ENCODE measurements at places on chromosomes 5 and 9.

GRCh38 chr5:163917747-163918146 is 412.3 kb downstream of the MAT2B start:
- peak; percentile 83 for DNase-seq

DNA sequence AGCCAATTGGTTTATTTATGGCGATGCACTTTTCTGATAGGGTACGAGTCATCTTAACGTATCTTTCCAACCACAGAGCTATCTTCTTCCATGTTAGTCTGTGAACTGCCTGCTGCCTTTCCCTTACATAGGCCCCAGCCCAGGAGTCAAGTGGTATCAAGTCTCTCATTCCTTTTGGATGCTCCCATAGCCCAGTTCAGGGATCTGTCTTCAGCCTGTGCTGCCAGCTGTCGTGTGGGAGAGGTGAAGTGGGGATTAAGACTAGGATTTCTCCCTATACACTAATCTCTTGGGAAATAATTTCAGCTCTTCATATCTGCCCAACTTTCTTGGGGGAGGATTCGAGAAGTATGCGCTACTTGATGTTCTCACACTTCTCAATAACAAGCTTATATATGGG is 475.7 kb downstream of the EBF1 start:
- no peak for DNase-seq

DNA sequence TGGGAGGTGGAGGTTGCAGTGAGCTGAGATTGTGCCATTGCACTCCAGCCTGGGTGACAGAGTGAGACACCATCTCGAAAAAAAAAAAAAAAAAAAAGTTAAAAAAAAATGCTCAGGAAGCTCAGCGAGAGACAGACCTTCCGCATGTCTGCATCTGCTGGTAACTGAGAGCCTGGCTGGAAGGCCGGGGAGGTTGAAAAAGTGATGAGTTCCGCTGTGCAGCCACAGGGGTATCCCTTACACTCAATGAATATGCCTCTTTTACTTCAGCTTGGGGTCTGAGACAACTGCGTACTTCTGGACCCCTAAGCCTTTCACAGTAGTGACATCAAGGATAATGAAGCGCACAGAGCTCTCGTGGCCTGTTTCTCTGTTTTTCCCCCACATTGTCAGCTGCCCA is 179.9 kb upstream of the KLF4 start:
- DNase-seq = no peak

GRCh38 chr9:31612336-31613030 is 772.0 kb upstream of the ACO1 start:
- DNase-seq = peak; percentile 70

DNA sequence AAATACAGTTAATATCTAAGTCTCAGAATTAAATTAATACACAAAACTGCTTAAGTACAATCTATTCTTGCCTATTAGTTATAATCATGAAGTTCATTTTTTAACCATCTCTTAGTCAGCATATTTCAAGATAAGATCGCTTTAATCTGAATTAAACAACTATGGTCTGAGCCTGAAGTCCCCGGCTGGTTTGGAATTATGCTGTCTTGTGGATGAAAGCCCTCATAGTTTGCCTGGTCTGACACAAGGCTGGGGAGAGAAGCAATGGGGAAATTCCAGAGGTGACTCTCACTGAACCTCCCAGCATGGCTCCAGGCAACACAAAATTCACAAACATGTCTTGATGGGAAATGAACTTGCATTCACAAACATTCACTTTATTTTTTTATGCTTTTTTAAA is 28.0 kb upstream of the GRAMD2B start:
- peak; percentile 74 for DNase-seq

DNA sequence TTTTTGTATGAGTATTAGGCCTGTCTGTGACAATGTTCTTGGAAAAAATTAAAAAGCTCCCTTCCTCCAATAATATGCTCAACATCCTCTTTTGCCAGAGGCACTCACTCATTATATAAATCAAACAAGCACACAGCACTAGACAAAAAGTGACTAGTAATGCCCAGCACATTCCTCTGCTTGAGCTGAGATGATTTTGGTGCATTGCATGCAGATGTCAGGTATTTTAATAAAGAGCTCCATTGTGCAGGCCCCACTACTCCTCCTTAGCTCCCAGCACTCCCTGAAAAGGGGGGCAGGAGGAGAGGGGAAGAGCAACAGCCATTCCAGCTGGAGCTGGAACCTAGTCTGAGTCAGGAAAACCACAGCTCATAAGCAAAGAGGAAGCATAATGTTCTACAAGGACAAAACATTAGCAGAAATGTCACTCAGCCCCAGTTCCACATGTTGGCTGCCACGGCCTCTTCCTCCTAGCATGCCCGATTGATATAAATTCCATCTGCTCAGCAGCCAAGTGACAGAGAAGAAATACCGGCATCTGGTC is 348.5 kb downstream of the BNC2 start:
- DNase-seq = no peak

DNA sequence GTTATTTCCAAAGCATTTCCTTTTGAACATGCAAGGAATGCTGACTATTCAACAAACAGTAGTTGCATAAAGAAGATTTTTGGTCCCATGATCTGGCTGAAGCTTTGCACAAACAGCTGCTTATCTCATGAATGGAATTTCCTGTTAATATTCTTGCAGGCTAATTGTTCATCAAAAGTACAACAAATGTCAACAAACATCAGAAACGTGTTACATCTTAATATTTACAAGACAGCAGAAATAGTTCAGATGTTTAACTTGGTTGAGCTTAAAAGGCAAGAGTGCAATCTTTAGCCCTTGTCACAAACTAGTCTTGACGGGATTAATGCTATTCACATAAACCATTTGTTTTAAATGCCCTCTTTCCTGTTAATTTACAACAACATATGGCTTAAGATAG is 47.9 kb upstream of the BASP1 start:
- peak; percentile 47 for DNase-seq

- peak; percentile 40 for DNase-seq
Measured at GRCh38 chr5:158056130-158056825, 197.3 kb upstream of the CLINT1 start.

DNA sequence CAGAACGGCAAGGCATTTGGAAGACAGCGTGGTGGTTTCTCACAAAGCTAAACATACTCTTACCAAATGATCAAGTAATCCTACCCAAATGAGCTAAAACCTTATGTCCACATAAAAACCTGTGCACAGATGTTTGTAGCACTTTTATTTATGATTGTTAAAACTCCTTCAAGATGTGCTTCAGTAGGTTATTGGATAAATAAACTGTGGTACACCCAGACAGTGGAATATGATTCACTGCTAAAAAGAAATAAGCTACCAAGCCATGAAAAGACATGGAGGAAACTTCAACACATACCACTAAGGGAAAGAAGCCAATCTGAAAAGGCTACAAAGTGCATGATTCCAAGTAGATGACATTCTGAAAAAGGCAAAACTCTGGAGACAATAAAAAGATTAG is 94.2 kb downstream of the FOXD1 start:
- DNase-seq = no peak

DNA sequence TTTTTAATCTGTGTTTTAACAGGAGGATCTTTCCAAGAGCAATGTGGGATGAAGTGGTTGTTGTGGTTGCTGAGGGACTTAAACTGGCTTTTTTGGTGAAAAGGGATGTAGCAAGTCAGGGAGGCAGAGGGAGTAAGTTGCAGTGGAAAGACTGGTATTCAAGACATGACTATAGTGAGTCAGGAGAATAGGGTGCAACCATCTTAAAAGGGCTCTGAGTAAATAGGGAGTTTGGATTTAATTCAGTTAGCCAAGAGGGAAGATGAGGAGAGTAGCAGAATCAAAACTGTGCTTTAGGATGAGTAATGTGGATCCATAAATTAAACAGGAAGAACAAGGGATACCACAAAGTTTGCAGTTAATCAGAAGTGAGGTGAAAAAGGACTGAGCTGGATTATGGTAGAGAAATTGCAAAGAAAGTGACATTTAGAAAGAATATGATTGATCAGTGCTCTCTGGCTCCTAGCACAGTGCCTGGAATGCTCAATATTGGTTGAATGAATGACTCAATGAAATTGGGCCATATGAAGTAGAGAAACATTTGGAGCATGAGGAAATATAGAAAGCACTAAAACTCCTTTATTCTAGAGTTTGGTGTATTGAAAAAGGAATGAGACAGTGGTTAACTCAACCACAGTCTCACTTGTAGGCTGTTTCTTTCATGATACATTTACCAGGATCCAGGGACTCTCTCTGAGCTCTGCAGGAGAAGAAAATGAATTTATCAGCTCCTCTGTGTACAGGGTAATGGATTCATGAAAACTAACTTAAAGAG is 5.1 kb downstream of the POLR3G start:
- DNase-seq = peak; percentile 27

DNA sequence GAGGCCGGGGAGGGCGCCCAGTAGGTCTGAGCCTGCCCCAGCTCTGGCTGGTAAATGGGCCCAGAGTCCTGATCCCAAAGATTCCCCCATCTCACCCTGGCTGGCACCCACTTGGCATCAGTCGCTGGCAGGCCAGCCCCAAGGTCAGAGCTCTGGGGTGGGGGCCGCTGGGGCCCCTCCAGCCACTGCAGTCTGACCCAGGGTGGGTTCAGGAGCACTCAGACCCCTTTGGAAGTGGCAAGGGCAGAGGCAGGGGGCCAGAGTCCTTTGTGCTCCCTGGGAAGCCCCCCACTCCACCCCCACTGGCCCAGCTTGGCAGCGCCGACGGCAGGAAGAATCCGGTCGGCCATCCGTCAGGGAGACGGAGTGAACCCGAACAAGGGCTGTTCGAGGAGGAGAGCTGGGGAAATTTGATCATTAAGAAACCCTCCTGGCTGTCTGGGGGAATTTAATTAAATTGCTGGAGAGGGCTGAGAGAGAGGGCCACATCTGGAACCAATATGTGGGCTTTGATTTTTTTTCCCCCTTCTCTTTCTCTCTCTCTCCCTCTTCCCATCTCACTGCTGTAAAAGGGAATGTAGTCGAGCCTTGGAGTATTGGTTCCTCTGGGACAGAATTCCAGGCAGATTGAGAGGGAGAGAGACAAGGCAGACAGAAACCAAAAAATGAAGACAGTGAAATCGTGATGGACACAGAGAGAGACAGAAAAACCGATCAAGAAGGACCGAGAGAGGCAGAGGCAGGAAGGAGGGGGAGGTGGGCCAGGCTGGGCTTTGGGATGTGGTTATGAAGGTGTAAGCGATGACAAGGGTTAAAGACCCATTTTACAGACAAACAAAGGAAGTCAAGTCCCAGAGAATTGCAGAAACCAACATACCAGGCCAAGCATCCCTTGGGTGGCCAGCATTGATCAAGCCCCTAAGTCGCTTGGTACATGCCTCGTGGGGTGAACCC is 8.1 kb upstream of the ASB6 start:
- DNase-seq = no peak

GRCh38 chr9:136605988-136606660 is 56.6 kb upstream of the EGFL7 start:
- no peak for DNase-seq

DNA sequence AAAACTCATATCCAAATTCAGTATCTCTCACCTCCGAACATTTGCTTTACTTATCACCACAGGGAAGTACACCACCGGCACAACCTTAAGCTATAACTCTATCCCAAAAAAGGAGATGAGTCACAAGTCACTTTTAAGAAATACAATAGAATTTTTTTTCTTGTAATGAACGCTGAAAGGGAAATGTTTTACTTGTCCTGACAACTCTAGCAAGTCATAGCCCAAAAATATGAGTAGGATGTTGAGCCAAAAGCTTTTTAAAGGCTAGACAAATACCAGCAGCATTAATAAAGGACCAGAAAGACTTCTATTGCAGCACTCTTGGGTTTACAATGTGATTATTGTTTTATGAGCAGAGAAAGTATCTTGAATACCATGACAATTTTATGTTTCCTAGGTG is 147.3 kb upstream of the FST start:
- peak; percentile 99 for DNase-seq

DNA sequence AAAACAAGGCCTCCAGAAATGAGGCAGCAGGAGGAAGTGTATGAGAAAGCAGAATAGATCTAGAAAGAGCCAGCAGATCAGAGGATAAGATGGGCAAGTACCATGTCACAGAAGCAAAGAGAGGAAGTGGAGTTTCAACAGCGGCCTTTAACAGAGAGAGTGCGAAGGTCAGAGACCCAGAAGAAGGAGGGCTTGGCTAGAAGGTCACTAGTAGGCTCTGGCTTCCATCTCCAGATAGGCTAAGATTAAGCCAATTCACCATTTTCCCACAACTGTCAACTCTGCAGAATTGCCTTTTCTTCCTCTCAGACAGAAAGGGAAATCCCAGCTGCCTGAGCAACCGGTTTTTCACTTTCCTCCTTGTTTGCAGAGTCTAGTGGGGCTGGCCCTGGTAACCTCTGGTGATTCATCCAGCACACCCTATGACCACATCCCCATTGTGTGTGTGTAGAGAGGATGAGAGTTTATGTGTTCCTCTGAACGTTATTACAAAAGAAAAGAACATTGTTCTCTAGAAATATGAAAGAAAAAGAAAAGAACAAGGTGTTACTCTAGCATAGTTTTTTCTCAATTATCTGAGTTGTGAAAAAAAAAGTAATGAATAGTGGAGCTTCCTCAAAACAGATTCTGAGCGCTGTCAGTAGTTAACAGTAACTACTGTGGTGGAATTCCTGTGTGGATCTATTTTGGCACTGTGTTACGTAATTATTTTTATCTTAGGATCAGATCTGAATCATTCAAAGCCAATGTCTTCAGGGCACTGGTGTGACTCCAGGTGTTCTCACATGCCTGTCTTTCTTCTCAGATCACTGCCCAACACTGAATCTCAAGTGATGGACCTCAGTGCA is 220.4 kb downstream of the ARRDC3 start:
- DNase-seq = peak; percentile 98

DNA sequence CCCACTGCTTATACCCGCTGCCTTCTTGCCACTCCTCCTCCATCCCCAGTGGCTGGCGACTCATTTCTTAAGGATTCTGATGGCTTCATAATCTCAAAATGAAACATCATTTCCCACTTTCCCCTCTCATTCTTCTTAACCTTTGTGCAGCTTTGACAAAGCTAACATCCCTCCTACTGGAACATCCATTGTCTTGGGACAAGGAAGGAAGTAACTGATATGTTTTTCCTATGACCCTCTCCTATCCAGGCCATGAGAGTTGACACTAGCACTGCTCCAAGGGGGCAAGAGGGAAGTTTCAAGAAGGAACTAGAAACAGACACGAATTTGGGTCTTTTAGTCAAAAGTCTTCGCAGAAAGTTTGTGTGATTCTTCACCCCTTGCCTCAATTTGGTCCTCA is 71.7 kb upstream of the SNX2 start:
- no peak for DNase-seq

GRCh38 chr5:139371482-139372435 is 11.3 kb downstream of the SLC23A1 start:
- DNase-seq = no peak

DNA sequence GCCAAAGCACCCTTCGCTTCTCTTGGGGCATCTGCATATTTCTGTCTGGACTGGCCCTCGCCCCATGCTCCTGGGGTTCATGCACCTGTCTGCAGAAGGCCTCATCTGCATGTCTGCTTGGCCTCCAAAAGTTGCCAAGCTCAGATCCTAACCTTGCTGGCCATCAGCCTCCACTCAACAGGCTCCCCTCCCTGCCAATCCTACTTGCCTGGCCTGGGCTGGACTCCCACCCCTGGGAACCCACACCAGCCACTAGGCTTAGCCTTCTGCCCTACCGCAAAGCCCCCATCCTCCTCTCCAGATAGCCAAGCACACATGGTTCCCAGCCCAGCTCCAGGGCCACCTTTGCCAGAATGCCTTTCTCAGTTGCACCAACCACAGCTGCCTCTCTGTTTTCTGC is 159.8 kb downstream of the PAX5 start:
- DNase-seq = no peak

- peak; percentile 82 for DNase-seq
Measured at GRCh38 chr5:136108180-136108611, 24.4 kb upstream of the SMAD5 start.

GRCh38 chr9:131554087-131554842 is 8.9 kb downstream of the PRRT1B start:
- DNase-seq = no peak
